CD8-positive, alpha-beta T cell (primary cell): ENCODE measurements at places on chromosomes 13 and 19.

DNA sequence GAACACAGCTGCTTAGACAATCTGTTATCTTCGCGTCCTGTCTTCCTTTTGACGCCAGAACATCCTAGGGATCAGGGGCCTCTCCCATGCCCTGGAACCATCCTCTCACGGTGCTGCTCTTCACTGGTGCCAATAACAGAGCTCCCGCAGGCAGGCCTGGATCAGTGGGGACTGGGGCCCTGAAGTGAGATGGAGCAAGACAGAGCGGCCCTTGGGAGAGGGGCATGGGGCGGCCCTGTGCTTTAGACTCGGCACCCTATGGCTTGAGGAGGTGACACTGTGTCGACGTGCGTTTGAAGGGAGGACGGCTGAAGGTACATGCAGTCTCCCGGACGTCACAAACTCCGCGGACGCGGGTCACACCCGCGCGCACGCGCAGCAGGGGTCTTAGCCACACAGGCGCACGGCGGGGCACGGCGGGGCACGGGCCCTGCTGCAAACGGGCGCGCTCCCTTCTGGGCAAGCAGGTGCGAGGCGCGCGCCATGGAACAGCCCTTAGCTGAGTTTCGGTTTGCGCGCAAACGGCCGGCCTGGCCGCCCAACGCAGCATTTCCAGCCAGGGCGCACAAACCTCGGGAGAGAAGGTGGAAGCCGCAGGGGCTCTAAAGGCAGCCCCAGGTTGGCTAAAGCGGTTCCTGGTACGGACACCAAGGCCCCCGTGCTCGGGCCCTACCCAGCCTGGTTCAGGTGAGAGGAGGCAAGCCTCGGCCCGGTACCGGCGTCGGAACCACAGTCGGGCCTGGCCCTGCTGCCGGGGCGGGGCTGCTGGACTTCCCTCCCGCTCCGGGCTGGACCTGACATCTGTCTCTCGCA, 16.5 kb upstream of the RNF17 start:
- DNase-seq: no peak

DNA sequence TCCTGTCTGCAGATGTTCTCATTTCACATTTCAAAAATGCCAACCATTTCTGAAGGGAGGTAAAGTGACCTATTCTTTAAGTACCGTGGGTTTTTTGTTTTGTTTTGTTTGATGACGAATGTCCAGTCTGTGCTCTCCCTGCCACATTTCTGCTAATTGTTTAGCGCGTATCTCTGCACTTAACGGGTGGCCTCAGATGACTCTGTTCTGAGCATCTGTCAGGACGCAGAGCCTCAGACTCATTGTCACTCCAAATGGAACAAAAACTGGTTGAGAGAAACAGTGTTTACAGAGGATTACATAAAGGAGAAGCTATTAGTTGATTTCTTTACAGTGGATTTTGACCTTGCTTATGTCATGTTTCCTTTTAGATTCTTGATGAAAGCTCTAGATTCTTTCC, 23.7 kb downstream of the TPP2 start:
- DNase-seq: no peak

- no peak for DNase-seq
Measured at GRCh38 chr19:11239377-11240000, at the start of gene ANGPTL8. Gene ANGPTL8 (plus strand): TSS chr19:11239619. CDS start chr19:11239638, 19 bp downstream.

GRCh38 chr19:17209126-17210036, 5.8 kb upstream of the USE1 start:
- no peak for DNase-seq

- DNase-seq: no peak
Measured at GRCh38 chr13:42168496-42168895, 103.5 kb upstream of the AKAP11 start.

GRCh38 chr13:20424949-20425348, 100.7 kb downstream of the CRYL1 start:
- no peak for DNase-seq
